ENCODE measurements at places on chromosomes 6 and 20.

GRCh38 chr6:41715795-41716515 is 19.5 kb downstream of the TFEB start:
- DNase-seq, result no peak

DNA sequence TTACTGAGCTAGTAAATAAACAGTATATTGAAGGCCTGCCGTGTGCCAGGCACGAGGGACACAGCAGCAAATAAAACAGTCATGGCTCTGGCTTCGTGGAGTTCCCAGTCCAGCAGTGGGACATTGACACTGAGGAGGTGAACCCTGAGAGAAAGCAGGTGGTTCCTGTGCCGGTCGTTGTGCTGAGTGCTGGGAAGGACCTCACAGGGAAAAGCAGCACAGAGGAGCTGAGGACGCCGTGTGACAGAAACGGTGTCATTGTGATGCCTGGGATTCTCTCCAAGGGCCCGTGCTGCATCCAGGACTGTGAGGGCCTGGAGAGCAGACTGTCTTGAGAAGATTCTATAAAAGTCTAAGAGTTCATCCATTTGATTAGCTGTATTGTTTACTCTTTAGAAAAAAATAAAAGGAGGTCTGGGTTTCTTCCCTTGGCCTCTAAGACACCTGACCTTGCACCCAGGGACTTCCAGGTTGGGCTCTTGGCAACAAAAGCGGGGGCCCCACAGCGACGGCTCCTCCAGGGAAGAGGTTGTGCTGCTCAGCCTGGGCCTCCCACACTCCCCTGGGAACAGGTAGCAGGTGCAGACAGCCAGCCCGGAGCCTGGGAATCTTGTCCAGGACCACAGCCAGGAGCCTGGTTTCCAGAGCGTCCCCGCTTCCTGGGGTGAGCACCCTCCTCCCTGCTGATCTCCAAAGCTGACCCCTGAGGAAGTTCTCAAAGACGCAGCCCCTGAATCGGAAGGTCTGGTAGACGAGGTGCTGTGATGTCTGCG is 251.2 kb upstream of the PMEPA1 start:
- DNase-seq, result no peak

DNA sequence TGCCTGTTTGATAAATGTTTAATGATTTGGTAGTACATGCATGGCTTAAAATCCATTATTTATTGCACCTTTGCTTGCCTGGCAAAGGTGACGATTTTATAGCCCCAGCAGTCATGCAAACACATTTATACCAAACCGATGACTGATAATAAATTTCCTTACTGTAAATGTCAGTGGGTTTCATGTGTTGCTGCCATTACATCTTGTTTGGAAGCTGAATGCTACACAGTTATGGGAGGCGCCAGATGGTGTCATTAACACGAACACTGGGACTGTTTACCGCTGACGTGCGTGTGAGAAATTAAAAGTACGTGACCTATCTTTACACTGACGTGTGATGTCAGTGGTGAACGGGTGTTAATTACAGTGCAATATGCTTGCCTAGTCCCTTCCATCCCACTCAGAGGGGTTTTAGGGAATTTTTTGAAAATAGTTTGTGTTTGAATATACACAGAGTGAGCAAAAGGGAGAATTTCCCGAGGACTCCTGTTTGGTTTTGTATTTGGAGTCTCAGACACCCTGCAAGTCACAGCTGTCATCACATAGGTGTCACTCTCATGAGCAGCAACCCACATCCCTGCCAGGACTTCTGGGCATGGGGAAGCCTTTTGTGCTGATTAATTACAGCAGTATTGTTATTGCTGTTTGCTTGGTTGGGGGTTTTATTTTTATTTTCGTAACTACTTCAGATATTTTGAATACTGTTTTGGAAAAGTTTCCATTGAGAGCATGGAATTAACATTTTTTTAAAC is 151.8 kb upstream of the INSM1 start:
- DNase-seq, result no peak

DNA sequence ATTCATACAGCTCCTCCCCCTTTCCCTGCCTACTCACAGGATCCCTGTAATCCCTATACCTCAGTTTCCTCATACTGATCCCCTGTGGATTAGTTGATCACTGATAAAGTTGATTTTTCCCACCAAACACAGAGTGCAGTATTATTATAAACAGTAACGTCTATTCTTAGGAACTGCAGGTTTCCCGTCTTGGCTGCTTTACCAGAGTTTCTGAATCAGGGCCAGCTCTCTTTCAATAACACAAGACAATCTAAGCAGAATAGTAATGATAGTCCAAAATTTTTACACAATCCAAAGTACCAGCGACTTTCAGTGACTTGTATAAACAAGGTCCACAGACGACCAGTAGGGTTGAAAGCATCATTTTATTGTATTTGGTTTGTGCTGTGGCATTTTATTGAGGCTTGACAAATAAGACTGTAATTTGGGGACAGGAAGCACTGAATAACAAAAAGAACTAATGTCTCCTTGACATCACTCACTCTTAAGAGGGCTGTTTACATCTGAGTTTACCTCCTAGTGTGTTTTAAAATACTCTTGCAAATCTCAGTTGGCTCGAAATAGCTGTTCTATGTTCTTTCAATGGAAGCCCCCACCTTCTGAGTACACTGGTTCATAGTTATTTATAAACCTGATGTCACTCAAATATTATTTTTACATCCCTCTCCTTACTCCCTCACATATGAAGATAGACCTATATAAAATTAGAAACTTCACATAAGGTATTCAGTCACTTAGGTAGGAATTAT is 6.1 kb upstream of the JARID2 start:
- no peak for DNase-seq

GRCh38 chr20:11352041-11352440 is 565.7 kb upstream of the BTBD3 start:
- no peak for DNase-seq

GRCh38 chr20:2846698-2847097 is 6.2 kb downstream of the VPS16 start:
- no peak for DNase-seq

- no peak for DNase-seq
These were observed 9.0 kb downstream of the FKBP1A start for GRCh38 chr20:1383623-1384404.

GRCh38 chr6:1024587-1024986 is 287.3 kb upstream of the FOXQ1 start:
- DNase-seq, result no peak

DNA sequence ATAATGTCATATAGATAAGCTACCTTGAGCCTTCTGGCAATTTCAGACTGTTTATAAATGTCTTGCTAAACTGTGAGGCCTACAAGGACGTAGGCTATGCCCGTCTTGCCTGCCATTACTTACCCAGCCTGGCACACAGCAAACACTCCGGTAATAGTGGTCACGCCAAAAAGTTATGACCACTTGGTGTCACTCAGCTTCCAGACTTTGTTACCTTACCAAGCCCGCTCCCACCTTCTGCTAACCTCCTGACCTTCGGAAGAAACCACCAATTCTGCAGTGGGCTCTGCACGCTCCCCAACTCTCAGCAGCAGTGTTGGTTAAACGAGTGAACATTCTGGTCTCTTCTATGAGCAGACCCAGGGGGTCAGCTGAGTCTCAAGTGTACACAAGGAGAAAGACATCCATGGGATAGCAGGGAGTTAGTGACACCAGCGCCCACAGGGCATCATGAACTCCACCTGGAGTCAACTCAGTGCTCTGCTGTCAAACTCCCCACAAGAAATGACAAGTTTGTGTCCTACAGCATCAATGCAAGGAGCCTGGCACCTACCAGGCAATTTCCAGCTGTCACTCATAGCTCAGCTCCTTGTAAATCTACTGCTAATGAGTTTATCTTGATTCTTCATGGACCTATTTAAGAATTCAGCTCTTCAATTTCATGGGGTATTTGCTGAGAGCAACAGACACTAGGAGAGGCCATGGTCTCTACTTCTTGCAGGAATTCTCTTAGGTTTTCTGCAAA is 119.9 kb downstream of the TTLL2 start:
- no peak for DNase-seq

DNA sequence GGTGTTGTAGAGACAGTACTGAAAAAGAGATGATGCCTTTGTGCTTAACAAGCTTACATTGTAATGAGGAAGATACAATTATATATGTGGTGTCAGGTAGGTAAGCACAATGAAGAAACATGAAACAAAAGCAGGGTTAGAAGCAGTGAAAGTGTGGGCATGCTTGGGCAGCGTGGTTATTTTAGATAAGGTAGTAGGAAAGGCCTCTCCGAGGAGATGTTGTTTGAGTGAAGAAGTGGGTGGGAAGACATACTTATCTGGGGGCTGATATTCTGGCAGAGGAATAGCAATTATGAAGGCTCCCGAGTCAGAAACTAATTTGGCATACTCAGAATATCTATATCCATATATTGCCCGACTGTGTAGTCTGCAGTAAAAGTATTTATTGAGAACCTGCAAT is 4.7 kb downstream of the CDKAL1 start:
- DNase-seq, result no peak

- no peak for DNase-seq
These were observed 31.9 kb upstream of the ZNF831 start for GRCh38 chr20:59131551-59132285.

DNA sequence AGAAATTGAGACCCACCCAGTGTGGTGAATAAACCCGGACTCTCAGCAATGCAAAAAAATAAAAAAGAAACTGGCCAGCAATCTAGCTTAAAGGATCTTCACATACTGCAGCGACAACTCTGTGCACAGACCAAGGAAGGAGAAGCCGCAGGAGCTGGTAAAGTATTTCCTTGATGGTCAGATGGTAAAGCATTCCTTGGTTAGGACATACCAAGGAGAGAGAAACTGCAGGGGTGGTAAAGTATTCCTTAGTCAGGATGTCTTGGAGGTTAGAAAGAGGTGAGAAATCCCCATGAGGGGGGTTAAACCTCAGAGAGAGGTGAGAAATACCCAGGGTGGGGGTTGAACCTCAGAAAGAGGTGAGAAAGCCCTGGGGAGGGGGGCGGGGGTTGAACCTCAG is 86.8 kb downstream of the PLG start:
- no peak for DNase-seq

DNA sequence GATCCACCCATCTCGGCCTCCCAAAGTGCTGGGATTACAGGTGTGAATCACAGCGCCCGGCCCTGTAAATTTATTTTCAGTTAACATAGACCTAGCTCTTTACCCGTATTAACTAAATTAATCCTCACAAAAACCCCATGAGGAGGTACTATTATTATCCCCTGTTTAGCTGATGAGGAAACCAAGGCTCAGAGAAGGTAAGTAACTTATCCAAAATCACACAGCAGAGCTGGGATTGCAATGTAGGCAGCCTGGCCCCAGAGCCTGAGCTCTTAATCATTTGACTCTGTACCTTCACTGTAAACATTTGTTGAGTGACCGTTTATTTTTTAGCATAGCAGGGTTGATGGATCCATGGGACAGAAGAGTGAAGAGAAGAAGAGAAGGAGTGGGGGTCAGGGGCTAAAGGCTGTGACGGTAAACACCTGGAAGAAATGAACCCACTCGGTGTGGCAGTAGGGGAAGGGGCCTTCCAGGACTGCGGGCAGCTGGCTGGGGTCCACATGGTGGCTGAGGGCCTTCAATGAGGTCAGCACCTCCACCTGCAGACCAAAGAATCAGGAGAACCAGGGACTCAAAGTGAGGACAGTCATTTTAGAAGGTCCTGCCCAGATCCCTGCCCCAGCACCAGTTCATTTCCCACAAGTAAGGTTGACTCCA is 35.2 kb downstream of the KIAA1755 start:
- DNase-seq, result no peak

DNA sequence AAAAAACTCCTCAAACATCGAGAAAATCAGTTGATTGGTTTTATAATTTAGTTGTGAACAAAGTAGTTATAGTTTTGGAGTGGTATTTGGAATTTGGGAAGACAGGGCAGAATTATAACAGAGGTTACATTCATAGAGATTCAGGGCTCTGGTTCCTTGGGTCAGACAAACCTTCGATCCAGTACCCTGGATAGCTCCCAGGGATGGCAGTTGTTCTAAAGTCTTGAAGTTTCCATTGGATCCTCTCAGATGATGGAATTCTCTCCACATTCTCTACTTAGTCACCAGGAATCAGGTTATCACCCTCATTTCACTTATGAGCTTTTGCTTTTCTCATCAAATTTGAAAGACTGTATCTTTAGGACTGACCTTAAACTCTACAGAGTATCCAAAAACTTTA is 285.1 kb downstream of the CENPW start:
- DNase-seq, result no peak

GRCh38 chr6:144931172-144932035 is 646.3 kb downstream of the UTRN start:
- DNase-seq, result no peak

- no peak for DNase-seq
These were observed 9.4 kb upstream of the FANCE start for GRCh38 chr6:35442693-35443092.

GRCh38 chr6:156720691-156721685 is 56.2 kb upstream of the ARID1B start:
- no peak for DNase-seq

DNA sequence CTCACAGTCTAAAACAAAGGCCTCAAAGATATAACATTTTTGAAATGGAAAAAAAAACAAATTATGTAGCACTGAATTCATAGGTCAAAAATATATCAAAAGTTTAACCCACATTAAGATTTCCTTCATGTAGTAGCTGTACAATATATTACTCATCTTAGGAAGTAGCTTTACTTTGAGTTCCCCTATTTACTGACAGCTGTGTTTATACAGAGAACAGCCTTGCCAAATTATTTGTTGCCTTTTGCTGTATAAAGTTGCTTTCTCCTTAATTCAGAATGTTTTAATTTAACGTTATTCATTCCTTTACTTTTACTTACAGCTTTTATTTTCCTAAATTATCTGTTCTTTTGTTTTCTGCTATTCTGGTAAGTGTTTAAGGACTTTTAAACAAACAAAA is 181.0 kb downstream of the COL12A1 start:
- DNase-seq, result no peak

DNA sequence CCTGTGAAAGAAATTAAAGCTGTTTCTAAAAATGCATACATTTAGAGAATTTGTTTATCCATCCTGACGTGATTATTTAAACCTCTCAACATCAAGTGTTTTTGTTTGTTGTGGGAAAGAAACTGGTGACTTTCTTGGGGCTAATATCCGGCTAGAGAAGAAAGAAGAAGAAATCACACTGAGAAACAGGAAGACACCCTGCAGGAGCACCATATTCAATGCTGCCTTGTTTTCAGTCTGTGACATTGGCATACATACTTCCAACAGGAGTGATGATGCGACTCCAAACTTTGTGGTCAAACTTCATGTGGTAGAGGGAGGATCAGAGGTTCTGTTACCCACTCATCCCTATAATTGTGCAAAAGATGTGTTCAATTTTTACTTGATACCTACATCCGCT is 997.6 kb upstream of the CITED2 start:
- no peak for DNase-seq

- DNase-seq, result no peak
These were observed 292.1 kb downstream of the ADGB start for GRCh38 chr6:146890644-146891434.

GRCh38 chr20:59371431-59371830 is 71.0 kb downstream of the EDN3 start:
- DNase-seq, result no peak

GRCh38 chr6:128504003-128504654 is 16.3 kb downstream of the PTPRK start:
- DNase-seq, result no peak

DNA sequence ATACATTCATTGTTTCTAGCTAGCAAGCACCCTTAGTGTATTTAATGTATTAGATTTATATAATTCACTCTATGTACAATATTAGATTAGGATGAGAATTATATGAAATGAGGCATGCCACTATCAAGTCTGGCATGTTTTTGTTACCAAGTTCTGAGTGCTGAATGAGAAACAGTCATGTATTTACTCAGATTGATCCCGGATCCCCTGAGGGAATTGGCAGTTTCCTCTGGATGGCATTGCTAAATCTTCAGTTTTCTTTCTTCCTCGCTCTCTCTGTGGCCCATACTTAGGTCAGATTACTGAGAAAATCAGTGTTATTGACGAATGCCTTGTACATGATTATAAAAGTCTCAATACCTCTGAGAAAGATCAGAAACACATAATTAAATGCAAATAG is 66.6 kb downstream of the CDKAL1 start:
- DNase-seq, result no peak
